ENCODE measurements at places on chromosomes 13 and 19.

- no peak for DNase-seq
These were observed 414.8 kb downstream of the GPC5 start for GRCh38 chr13:91813253-91813652.

DNA sequence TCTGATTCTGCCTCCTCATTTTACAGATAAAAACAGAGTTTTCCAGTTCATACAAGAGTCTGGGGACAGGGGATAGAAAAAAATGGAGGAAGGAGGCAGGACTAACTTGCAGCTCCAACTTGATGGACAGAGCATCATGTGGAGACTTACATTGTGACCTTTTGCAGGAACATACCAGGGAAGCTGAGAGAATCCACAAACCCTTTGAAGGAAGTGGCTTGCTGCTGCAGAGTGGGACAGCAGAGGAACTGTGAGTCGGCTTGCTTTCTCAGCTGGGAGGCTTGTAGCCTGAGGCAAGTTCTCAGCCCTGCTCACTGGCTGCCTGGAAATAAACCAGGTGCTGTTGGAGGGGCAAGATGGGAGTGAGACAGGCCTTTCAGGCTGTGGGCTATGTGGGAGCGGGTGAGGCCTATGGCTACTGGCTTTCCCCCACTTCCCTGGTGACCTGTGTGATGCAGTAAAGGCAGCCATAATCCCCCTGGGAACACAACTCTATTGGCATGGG, 614.4 kb downstream of the KCTD12 start:
- no peak for DNase-seq

DNA sequence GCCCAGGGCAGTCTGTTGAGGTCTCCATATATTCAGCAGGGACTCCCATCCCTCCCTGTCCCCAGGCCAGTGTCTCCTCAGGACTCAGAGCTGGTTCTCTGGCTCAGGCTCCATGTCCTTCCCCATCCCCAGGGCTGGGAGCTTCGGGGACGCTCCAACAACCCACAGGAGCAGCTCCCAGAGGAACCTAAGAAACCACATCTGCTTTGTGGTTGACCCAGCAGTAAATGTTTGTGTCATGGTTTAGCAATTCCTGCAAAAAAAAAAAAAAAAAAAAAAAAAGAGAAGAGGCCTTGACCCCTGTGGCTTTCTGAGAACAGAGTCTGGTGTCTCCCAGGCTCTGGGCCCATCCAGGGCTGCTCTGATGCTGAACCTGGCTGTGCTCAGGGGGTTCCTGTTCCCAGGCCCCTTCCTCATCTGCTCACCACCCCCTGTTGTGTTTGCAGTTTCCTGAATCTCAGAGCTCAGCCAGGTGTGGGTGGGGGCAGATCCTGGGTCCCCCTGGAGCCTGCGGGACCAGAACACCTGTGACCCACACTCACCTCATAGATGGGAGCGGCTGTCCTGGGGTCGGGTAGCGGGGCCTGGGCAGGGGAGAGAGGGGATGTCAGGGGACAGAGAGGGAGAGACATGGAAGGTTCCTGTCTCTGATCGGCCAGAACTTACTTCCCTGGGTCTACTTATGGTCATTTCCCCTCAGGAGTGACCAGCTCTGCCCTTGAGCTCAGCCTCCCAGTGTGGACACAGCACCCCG, 25.2 kb upstream of the CEACAM1 start:
- DNase-seq: no peak

DNA sequence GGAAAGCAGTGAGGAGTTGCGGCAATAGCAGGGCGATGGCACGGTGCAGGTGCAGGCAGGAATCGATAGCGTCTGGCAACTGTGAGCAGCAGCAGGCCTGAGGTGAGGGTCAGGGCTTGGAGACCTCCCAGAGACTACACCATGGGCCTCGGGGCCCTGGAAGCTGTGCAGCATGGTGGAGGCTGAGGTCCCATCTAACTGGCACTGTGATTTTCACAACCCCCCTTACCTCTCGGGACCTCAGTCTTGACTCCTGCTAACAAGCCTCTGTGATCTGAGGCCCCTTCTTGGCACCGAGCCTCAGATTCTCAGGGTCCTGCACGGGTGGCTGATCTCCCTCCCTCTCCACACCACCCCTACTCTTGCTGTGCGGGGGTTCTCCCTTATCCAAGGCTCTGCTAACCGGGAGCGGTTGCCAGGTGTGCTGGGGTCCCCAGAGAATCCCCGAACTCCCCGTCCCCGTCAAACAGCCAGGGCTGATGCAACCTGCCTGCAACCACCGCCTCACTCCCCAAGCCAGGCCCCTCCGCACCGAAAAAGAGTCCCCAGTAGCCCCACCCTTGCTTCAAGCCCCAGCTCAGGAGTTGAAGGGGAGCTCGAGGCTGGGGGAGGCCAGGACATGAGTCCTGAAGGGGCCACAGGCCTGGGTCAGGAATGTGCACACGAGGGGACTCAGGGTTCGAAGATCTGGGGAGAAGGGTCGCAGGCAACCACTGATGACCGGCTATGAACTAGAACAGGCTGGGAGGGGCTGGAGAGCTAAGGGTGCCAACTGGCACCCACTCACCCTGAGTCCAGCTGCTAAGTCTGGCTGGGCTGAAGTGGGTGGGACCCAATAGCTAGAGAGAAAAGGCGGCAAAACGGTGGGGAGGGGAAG, 4.8 kb upstream of the ATF5 start:
- DNase-seq: no peak

DNA sequence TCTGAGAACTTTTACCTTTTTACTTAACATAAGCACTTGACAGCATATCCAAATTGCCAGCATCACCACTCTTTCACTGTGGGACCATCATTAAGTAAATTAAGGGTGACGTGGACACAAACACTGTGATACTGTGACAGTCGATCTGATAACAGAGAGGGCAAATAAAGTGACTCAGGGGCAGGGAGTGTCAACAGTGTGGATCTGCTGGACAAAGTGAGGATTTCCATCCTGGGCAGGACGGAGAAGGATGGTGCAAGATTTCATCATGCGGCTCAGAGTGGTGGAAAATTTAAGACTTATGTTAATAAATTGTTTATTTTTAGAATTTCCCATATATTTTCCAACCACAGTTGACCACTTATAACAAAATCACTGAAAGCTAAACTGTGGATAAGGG, 60.0 kb upstream of the WDFY2 start:
- DNase-seq: no peak
